Mesothelial cell of epicardium (in vitro differentiated cells): ENCODE measurements at places on chromosomes 1 and 21. TPM values are rescaled to one million over a fixed set of nuclear protein-coding genes. Genes with fewer than 3 reads are reported as not detected.

DNA sequence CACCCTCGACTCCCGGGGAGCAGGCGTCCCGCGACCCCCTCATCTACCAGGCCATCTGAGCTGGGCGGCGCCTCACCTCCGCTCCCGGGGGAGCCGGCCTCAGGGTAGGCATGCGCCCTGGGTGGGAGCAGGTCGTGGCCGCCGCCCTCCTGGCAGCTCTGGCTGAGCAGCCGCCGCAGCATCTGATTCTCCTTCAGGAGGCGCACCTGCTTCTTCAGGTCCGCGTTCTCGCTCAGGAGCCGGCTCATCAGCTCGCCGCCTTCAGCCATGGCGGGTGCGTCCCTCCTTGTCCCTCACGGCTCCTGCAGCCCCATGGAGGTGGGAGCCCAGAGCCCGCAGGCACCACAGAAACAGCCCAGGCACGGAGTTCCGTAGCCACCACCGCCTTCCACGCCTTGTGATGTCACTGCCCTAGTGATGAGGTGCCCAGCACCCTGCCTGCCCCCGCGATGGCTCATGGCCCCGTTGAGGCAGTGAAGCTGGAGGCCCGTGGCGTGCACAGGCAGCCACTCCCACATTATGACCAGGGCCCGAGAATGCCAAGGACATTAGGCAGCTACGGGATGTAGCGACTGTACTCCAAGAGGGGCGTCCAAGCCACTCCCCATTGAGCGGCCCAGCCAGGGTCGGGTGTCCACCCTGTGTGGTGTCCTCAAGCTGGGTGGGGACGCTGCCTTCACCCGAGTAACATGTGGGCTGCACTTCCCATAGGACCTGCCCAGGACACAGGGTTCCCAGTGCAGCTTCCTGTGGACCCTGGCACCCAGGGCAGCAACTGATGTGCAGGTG, 1.5 kb downstream of the SPATC1L start:
- no peak for DNase-seq

DNA sequence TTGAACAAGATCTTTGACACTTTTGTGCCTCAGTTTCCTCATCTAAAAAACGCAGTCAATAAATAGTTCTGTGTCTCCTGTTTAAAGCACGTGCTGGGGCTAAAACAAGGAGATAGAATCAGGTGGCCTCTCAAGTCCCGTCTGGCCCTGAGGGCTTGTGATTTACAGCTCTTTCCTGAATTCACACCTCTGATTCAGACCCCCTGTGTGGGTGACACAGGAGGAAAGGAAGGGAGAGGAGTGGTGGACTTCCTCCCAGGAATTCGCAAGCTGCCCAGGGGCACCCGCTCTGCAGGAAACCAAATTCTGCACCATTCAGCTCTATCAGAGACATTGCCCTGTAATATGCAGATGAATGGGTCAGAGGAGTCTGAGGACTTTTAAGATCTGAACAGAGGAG, 5.2 kb upstream of the PRR9 start:
- DNase-seq, result no peak

DNA sequence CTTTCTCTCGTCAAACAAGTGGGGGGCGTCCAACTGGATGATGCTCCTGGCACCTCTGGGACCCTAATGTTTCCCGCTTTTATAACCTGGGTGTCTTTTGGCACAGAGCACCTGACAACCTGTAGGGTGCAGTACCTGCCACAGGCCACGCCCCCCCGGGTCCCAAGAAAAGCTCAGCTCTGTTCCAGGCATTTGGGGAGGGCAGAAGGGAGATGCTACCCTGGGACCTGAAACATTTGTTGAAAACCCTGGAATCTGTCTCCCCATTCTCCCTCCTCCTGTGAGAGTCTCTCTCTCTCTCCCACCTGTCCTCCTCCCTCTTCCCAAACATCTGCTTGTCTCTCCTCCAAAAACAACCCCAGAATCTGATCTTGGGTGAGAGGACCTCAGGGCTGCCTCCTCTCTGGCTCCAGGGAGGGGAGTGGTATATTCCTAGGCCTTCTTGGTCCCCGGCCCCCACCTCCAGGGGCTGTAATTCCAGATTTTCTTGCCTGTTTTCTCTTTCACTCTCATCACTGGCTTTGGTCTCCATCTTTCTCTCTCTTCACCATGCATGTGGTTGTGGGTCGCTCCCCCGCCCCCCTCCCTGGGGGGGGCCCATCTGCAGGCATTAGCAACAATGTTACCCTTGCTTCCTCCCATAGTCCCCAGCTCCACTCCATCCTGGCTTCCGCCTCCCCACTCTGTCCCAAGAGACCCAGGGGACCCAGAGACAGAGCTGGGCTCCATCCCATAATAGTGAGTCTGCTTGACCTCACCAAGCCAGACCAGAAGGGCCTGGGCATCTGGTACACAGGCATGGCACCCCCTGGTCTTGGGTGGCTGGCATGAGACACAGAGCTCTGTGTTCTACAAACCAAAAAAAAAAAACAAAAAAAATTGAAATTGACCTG, 4.1 kb downstream of the AHDC1 start:
- DNase-seq, result no peak

GRCh38 chr1:93574991-93575390, 106.6 kb downstream of the BCAR3 start:
- DNase-seq, result no peak

DNA sequence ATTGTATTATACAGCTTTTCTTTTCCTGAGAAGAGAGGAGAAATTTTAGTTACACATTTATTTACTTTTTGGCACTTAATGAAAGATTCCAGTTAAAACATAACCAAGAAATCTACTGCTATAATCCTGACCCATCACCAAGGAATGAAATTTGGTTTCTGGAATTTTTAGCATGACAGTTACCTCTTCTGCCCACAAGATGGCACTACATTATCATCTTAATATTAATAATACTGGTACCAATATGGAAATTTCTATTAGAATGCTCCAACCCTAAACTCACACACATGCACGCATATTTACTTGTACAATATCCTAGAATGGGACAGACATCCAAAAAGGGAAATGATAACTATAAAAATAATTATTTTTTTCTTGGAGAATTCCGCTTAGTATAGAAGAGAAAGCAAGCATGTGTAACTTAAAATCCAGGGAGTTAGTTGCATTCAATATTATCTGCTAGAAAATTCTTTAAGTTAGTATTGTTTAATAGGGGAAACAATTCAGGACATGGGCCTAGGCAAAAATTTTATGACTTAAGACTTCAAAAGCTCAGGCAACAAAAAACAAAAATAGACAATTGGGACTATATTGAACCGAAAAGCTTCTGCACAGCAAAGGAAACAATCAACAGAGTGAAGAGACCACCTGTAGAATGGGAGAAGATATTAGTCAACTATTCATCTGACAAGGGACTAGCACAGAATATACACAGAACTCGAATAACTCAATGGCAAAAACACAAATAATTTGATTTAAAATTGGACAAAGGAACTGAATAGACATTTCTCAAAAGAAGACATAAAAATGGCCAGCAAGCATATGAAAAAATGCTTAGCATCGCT, 37.4 kb downstream of the MAP3K21 start:
- DNase-seq, result no peak

DNA sequence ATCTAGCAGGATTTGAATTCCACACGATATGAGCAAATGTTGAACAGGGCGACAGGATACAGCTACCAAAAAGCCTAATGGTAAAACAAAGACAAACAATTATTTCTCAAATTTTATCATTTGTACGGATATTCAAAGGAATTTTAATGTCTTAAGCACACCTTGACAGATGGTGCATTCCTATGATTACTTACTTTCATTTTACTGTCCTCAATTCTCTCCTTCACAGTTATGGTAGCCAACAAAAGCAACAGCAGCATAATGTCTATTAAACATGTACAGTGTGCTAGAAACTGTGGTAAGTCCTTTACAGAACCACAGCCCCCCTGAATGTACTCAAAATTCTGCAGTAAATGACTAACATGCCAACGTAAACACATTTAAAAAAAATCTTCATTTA, 365.8 kb downstream of the SMYD3 start:
- DNase-seq, result no peak

DNA sequence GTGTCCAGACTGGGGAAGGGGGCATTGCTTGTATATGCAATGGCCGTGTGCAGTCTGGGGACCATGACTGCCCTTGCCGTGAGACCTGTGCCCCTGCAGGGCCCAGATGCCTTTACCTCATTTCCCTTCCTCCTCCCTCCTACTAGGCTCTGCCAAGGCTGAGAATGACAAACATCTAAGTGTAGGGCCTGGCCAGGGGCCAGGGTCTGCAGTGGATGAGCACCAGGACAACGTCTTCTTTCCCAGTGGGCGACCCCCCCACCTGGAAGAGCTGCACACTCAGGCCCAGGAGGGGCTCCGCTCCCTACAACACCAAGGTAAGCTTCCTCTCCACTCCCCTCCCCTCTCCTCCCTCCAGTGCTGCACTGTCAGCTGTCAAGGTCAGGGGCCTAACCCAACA, 49.5 kb downstream of the YARS1 start:
- DNase-seq, result no peak

DNA sequence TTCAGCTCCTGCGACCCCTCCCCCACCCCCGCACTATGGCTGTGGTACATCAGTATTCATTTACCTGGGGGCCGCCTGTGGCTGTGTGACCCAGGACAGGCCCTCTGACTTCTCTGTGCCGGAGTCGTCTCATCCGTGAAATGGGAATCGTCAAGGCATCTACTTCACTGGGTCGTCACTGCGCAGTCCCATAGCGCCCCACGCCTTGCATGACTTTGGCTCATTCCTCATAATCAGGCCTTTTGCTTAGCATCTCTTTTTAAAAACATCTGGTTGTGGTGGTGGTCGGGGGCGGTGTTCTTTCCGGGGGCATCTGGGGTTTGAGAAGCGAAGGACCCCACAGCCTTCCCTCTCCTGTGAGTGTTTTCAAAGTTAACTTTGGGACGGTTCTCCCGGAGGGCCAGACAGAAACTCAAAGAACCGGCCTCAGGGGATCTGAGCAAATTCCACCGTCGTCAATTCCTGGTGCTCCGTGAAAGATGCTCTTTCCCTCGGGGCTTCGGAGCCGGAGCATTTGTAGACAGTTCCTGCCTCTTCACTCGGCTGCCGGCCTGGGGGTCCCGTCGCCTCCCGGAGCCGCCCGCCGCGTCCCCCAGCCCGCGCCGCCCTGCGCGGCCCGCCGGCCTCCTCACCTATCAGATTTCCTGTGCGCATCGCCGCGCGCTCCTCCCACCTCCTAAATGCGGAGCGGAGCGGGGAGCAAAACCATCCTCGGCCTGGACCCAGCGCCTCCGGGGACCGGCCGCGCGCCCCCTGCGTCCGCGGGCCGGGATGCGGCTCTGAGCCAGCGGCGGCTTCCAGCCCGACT, at the start of gene B3GALT5:
Gene B3GALT5, plus strand, starts transcription at position 708 of the 808 bp plus-strand sequence. CDS start 47,620 bp downstream, outside the sequence.
- DNase-seq, result peak; percentile 72

DNA sequence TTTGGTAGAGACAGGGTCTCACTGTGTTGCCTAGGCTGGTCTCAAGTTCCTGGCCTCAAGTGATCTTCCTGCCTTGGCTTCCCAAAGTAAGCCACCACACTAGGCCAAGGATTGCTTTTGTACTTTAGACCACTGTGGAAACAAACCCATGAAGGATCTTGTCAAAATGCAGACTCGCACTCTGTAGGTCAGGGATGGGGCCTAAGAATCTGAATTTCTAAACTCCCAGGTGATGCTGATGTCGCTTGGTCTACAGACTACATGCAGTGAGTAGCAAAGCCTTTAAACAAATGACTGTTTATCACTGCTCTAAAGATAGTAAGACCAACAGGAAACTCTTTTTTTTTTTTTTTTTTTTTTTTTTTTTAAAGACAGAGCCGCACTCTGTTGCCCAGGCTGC, 54.1 kb upstream of the MUTYH start:
- DNase-seq, result no peak

GRCh38 chr1:181044449-181044966, 10.7 kb downstream of the MR1 start:
- no peak for DNase-seq

DNA sequence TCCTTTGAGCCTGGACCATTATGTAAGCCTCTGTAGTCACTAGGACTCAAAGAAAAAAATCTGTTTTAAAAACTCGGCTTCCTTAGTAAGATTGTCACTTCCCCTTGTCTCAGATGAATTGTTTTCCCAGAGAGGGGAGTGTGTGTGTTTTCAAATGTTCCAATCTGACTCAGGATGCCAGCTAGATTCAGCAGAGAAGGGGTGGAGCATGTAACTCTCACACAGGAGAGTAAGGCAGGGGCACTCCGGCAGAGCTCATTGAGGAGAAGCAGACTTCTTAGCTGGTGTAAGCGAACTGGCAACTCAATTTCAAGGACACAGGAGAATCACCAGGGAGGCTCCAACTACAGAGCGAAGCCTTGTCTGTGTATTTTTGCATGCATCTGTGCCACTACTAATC, 623.2 kb downstream of the LMO4 start:
- DNase-seq, result no peak

DNA sequence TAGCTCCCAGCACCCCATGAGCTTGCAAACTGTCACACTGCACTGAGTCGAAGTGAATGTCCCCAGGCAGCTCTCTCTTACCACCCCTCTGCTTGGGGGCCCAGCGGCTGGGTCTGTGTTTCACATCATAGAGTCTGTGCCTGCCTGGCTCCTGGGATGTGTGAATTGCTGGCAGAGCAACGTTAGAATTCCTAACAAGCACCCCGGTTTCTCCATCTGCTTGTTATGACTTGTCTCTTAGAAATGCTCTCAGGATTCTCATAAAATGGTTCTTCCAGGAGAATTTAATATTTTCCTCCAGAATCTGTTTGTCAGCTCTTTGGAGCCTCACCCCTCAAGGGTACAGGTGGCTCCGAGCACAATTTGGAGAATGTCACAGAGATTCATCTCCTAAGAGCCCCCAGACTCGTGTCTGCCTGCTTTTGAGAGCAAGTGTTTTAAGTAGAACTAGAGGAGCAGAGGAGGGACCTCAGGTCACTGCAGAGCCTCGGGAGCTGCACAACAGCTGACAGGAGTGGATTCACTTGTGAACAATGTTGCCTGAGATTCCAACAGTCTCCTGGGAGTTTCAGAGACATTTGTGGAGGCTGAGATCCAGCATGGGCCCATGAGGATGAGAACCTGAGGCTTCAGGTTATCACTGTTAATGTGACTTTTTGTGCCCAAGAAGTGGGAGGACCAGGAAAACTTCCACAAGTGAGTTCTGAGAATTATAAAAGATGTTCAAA, 131.5 kb downstream of the KCNJ6 start:
- DNase-seq, result no peak

- no peak for DNase-seq
Observed at GRCh38 chr1:30995990-30996612, 69.4 kb downstream of the PUM1 start.

GRCh38 chr1:209029737-209030136, 553.8 kb upstream of the CAMK1G start:
- no peak for DNase-seq

GRCh38 chr1:82578086-82578726, 777.5 kb downstream of the ADGRL2 start:
- no peak for DNase-seq

Gene C1orf185
- not detected in 3 replicates for total RNA-seq

Gene FCMR
- total RNA-seq, result not detected in 3 replicates

Gene RFX5
- total RNA-seq, result 82.8 to 89.5 TPM (median 88.2 TPM) in 3 replicates

Gene SERBP1
- 248 to 259 TPM (median 255 TPM) in 3 replicates for total RNA-seq

Gene KCNK2
- total RNA-seq, result 5.8 to 7.4 TPM (median 6.5 TPM) in 3 replicates

Gene PBX1
- total RNA-seq, result 699 to 723 TPM (median 719 TPM) in 3 replicates

Gene NUP133
- 50.9 to 51.8 TPM (median 51.7 TPM) in 3 replicates for total RNA-seq

Gene HAO2
- total RNA-seq, result 0.16 to 0.27 TPM in 2 of 3 replicates, not detected in the other

Gene SLC30A10
- 0.90 to 1.6 TPM (median 1.1 TPM) in 3 replicates for total RNA-seq

Gene KRTAP10-10
- total RNA-seq, result not detected in 3 replicates

Gene ARHGEF11
- total RNA-seq, result 48.2 to 52.5 TPM (median 52.3 TPM) in 3 replicates

Gene LCE2C
- total RNA-seq, result not detected in 3 replicates

Gene MROH7
- total RNA-seq, result 4.0 to 4.3 TPM (median 4.2 TPM) in 3 replicates

Gene VCAM1
- 30.8 to 35.6 TPM (median 33.6 TPM) in 3 replicates for total RNA-seq

Gene ZBTB17
- total RNA-seq, result 46.0 to 48.6 TPM (median 48.6 TPM) in 3 replicates
